Stimulated activated CD4-positive, alpha-beta T cell treated with anti-CD3 and anti-CD28 coated beads, Interleukin-2, amount 100 ng/mL, for 4 hours (primary cell): ENCODE measurements at places on chromosomes 2 and 18.

DNA sequence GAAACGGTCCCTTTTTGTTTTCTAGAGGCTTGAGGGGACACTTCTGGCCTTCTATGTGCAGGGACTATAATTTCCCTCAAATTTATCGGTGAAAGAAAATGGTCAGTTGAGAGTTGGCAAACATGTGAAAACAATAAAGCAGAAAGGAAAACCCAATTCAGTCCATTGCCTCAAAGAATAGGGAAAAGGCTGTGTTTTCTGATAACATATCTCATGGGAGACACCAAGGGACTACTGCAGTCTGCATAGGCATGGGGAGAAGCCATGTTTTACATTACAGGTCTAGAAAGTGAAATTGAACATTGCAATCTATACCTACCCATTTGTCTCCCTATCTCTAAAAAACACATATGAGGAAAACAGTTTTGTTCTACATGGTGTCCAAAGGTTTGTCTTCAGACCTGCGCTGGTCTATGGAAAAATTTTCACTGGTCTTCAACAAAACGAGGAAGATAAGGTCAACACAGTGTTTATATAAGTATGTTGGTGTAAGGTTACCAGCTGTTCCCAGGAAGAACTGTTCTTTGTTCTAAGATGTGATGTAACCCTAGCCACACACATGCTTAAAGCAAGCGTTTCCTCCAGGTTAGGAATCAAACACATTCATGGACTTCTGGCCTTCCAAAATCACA lies 179.7 kb downstream of the MREG start:
- DNase-seq: no peak

DNA sequence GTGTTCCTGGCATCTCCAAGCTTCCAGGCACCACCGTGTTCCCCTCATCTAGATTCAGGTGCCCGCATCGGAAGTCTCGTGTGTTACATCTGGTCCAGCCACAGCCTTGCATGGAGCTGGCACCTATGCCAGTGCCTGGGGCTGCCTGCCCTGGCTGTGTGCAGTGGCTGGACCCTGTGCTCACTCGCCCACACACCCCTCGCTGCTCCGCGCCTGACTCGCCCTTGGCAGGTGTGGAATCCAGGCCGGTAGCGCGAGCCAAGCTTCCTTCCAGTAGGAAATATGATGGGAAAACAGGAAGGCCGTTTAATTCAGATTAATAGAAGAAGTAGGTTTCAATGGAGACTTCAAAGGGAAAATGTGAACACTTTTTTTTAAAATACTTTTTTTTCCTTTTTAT lies 78.0 kb downstream of the PTPN4 start:
- DNase-seq: no peak

DNA sequence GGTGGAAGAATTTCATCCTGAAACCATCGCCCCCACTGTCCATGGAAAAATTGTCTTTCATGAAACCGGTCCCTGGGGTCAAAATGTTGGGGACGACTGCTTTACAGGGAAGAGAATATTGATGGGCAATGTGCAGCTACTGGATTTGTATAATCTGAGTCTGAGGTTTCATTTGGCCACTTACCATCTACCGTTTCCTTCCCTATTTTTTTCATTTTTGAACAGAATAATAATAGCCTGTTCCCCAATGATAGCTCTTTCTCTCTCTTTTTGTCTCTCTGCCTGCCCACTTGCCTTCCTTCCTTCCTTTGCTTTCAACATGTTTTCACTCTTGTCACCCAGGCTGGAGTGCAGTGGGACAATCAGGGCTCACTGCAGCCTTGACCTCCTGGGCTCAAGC lies 78.3 kb upstream of the TLK1 start:
- no peak for DNase-seq

DNA sequence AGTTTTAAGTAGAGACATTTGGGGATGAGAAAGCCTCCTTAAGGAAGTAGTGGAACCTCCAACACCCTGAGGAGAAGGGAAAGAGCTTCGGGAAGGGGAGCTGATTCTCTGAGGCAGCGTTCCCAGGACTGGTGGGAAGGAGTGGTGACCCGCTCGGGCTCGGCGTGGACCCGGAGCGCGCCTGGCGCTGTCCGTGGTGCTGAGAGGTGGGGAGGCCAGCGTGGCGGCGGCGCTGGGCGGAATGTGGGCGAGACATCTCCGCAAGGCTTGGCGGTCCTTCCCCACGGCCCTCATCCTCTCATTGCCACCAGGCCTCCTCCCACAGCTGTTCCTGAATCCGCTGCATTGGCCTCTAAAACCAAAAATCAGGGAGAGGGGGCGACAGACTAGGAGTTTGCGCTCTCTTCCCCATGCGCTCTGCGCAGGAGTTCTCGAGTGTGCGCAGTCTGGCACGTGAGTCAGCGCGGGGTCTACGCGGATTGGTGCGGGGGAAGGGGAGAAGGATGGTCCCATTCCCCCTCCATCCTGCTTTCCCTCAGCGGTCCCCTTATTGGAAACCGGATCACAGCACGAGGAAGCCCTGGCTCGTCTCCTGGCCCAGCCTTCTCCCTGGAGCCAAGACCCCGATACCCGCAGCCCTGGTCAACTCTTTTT lies 857 bp downstream of the RESP18 start:
- no peak for DNase-seq

- no peak for DNase-seq
Measured at GRCh38 chr2:227643990-227644551, 22.5 kb upstream of the SCYGR5 start.

- DNase-seq: no peak
Measured at GRCh38 chr2:39706312-39706711, 40.6 kb downstream of the TMEM178A start.

- no peak for DNase-seq
Measured at GRCh38 chr2:150442484-150442883, 45.0 kb downstream of the RND3 start.

- no peak for DNase-seq
Measured at GRCh38 chr2:225108805-225109204, 66.5 kb upstream of the DOCK10 start.

GRCh38 chr18:25305584-25305983 lies 46.4 kb downstream of the ZNF521 start:
- DNase-seq: no peak

DNA sequence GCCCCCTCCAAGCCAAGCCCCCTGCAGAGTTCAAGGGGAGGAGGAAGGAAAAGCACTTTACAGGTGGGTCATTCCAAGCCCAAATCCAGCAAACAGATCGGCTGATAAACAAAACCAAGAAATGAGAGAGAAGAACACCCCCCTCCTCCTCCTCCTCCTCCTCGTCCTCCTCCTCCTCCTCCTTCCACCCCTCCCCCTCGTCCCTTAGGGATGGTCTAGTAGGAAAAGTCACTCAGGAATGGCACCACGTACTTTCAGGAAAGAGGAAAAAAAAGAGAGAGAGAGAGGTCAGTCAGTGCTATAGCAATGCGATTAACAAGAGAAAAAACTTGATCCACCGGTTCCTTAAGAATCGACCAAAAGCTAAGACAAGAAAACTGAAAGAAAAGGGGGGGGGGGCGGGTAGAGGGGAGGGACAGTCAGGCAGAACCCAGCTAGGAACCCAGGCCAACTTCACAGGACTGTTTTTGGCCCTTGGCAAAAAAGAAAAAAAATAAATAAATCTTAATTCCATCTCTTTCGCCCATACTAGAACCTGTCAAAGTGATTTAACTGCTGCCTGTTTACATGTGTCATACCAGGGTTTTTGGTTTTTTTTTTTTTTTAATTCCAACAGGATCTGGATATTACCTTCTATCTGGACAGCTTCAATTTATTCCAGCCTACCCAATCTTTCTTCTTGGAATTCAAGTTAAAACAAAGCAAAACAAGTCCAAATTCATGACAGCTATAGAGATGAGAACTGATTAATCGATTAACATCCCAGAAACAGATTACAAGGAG lies 906 bp downstream of the IKZF2 start:
- DNase-seq: no peak

DNA sequence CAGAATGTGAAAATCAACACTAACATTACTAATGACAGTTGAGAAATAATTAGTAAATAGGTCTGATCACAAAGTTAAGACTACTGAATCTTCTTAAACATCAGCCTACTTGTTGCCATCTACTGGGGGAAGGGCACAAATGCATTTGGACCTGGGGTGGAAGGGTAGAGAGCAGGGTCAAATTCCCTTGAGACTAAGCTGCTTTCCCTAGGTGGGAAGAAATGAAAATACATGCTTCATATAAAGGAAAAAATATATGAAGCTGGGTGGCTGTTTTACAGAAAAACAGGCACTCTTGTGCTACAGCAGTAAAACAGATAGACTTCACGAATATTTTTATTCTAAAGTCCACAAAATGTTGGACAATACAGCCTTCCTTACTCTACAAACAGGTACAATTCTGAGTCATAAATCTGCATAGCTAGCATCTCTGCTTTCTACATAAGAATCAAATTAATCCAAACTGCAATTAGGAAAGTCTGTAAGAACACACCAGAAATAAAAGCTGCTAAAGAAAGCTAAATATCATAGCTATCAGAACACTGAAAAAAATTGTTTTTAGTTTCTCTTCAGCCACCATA lies 10.9 kb downstream of the TRIP12 start:
- no peak for DNase-seq

GRCh38 chr2:239926587-239927232 lies 98.4 kb downstream of the NDUFA10 start:
- DNase-seq: no peak

DNA sequence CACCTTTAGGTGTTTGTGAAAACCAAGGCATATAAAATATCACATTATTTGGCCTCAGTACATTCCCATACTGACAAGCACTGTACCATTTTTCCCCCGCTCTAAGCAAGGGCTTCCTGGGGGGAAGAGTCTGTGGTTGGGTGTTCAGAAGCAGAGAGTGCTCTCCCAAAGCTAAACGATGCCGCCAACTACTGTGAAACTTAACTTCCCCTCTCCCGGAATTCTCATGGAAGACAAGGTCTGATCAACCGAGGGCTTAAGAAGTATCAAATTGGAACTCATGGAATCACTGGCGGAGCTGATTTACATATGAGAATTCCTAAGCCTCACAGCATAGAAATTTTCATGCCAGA lies 433 bp upstream of the MFF start:
- DNase-seq: no peak

DNA sequence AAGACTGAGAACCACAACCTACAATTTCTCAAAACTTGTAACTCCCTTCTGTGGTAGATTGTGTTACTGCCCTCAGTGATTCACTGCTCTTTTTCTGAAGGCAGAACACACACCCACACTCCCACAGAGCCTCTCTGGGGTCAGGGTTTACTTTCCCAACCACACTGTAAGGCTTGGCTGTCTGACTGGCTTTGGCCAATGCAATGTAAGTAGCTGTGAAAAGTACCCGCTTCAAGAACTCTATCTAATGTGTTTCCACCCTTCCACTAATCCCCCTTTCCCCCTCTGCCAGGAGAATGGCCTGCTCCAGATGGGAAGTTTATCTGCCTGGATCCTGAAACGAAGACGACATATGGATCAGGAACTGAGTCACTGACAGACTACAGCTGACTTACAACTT lies 222.7 kb downstream of the CDH2 start:
- DNase-seq: no peak
